Kidney epithelial cell (primary cell): ENCODE measurements at places on chromosomes 13 and 19. TPM values are rescaled to one million over a fixed set of nuclear protein-coding genes. Genes with fewer than 3 reads are reported as not detected.

The JAK3 gene
- 8.9 and 11.0 TPM in 2 replicates for total RNA-seq

The LYPD5 gene
- total RNA-seq = 0.41 and 0.63 TPM in 2 replicates

The KLF1 gene
- not detected in 2 replicates for total RNA-seq

The GPR4 gene
- 0.07 TPM in 1 of 2 replicates, not detected in the other for total RNA-seq

The MAB21L1 gene
- total RNA-seq = not detected in 2 replicates

The C1QTNF9 gene
- total RNA-seq = not detected in 2 replicates

The CCL25 gene
- total RNA-seq = not detected in 2 replicates

The ERF gene
- 31.6 and 48.8 TPM in 2 replicates for total RNA-seq

The ZNF415 gene
- total RNA-seq = 3.6 and 3.9 TPM in 2 replicates

The U2AF1L4 gene
- total RNA-seq = 15.5 and 17.6 TPM in 2 replicates

The CGB5 gene
- 0.89 TPM in 1 of 2 replicates, not detected in the other for total RNA-seq

The LILRA2 gene
- total RNA-seq = not detected in 2 replicates

The CRB3 gene
- total RNA-seq = 84.5 and 87.8 TPM in 2 replicates

The PLVAP gene
- total RNA-seq = 0.48 and 1.5 TPM in 2 replicates

The APBA3 gene
- 39.7 and 50.5 TPM in 2 replicates for total RNA-seq

The PAN3 gene
- total RNA-seq = 21.4 and 26.2 TPM in 2 replicates

The ZNF677 gene
- total RNA-seq = 25.3 and 31.6 TPM in 2 replicates

The CYP4F8 gene
- not detected in 2 replicates for total RNA-seq

The SLC27A5 gene
- 9.2 and 14.1 TPM in 2 replicates for total RNA-seq

The TSPAN16 gene
- not detected in 2 replicates for total RNA-seq

The AMER2 gene
- total RNA-seq = 0.04 and 0.27 TPM in 2 replicates

The FGF21 gene
- 0.13 TPM in 1 of 2 replicates, not detected in the other for total RNA-seq

The ZNF155 gene
- 4.2 and 5.8 TPM in 2 replicates for total RNA-seq

The FAM83E gene
- 0.25 and 2.3 TPM in 2 replicates for total RNA-seq

The ATP1A3 gene
- 1.4 TPM in 1 of 2 replicates, not detected in the other for total RNA-seq

The NTF4 gene
- total RNA-seq = 0.58 TPM in 1 of 2 replicates, not detected in the other

The PEAK3 gene
- total RNA-seq = not detected in 2 replicates

The GRK1 gene
- not detected in 2 replicates for total RNA-seq

The DCAF15 gene
- 23.7 and 37.2 TPM in 2 replicates for total RNA-seq

The C2CD4C gene
- not detected in 2 replicates for total RNA-seq

The KLHL26 gene
- total RNA-seq = 7.5 and 9.6 TPM in 2 replicates

The CEACAM16 gene
- not detected in 2 replicates for total RNA-seq
